WTC11 (cell line): ENCODE measurements at places on chromosomes 7 and 10. TPM values are rescaled to one million over a fixed set of nuclear protein-coding genes. Genes with fewer than 3 reads are reported as not detected.
A peak's percentile ranks its signal among the peaks of the same experiment; 100 is the strongest.

The VSTM4 gene
- total RNA-seq = 0.66 to 0.72 TPM (median 0.71 TPM) in 3 replicates

The CPA2 gene
- 0.90 to 2.3 TPM (median 1.3 TPM) in 3 replicates for total RNA-seq

The RAPGEF5 gene
- 9.9 to 12.3 TPM (median 10.3 TPM) in 3 replicates for total RNA-seq

The CLDN4 gene
- 32.0 to 54.3 TPM (median 52.5 TPM) in 3 replicates for total RNA-seq

The SPDYE2B gene
- total RNA-seq = 0.23 TPM in 1 of 3 replicates, not detected in the others

The HTR7 gene
- 8.9 to 11.2 TPM (median 9.3 TPM) in 3 replicates for total RNA-seq

The AGBL3 gene
- 1.6 to 2.1 TPM (median 2.0 TPM) in 3 replicates for total RNA-seq

The LLCFC1 gene
- not detected in 3 replicates for total RNA-seq

DNA sequence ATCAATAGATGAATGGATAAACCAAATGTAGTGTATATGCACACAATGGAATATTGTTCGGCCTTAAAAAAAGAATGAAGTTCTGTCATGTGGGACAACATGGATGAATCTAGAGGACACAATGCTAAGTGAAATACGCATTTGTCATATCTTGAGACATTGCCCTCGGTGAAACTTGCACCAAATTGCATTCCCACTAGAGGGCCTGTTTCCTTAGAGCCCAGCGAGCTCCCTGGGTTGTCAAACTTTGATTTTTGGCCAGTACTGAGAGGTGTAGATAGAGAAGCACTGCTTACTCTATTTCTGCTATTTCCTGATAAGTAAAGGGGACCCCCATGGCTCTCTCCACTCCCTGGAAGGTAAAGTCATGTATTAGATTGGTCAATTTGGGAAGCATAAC lies 157.1 kb downstream of the GPAM start:
- no peaks in the 10 kb centered on the region for H3K27me3 ChIP-seq
- peak; percentile 12 for DNase-seq
- H3K4me3 ChIP-seq = no peak overlapping the region
- no peaks in the 10 kb centered on the region for H3K4me1 ChIP-seq
- no peak overlapping the region for H3K27ac ChIP-seq

DNA sequence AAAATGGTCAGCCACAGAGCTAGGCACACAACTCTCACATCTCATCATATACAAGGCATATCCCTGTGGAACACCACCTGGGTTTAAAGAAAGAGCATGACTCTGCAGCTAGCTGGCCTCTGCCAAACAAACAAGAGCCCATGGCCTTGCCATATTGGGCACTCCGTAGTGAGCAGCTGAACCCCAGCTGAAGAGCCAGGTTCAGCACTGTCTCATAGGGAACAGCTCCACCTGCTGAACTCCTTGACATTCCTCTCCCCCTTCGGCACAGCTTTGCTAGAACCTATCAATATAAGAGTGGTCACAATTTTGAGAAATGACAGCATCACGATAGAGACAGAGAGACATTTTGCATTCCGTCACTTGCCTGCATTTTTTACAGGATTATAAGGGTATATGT lies 20.0 kb downstream of the SORCS1 start:
- DNase-seq = peak; percentile 42
- H3K4me3 ChIP-seq = no peak overlapping the region
- H3K27me3 ChIP-seq = no peaks in the 10 kb centered on the region
- H3K27ac ChIP-seq = no peak overlapping the region
- H3K4me1 ChIP-seq = peaks cover 9% of the 10 kb centered on the region

GRCh38 chr10:102452672-102453340 lies 1.5 kb upstream of the C10orf95 start:
- peaks cover 45% of the 10 kb centered on the region for H3K4me1 ChIP-seq
- no peaks in the 10 kb centered on the region for H3K27me3 ChIP-seq
- H3K27ac ChIP-seq = peak overlapping the region; percentile 93
- peaks cover 15% of the 10 kb centered on the region for H3K36me3 ChIP-seq
- DNase-seq = no peak

GRCh38 chr7:27700501-27700900 lies 37.8 kb upstream of the HIBADH start:
- no peak overlapping the region for H3K27ac ChIP-seq
- no peak for DNase-seq
- no peaks in the 10 kb centered on the region for H3K27me3 ChIP-seq
- H3K4me1 ChIP-seq = no peaks in the 10 kb centered on the region

DNA sequence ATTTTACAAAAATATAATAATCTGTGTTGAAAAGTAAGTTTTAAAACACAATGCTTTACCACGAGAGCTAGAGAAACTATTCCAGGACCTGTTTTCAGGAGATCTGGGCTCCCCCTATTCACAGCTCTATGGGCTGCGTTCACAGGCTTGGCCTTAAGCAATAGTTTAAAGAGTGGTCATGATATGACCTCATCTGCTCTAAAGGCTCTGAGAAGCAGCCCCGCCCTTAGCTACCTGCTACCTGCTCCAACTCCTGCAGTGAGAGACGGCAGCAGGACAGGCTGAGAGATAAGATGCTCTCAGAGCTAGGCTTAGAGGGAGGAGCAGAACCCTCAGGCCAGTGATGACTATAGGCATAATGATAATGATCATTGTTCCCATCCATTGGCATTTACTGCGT lies 12.6 kb downstream of the ALOX5 start:
- no peak for DNase-seq
- H3K27ac ChIP-seq = no peak overlapping the region
- peaks cover 13% of the 10 kb centered on the region for H3K27me3 ChIP-seq
- H3K36me3 ChIP-seq = peaks cover 15% of the 10 kb centered on the region
- H3K4me1 ChIP-seq = peaks cover 5% of the 10 kb centered on the region; the same call in 1 of the 2 replicates

DNA sequence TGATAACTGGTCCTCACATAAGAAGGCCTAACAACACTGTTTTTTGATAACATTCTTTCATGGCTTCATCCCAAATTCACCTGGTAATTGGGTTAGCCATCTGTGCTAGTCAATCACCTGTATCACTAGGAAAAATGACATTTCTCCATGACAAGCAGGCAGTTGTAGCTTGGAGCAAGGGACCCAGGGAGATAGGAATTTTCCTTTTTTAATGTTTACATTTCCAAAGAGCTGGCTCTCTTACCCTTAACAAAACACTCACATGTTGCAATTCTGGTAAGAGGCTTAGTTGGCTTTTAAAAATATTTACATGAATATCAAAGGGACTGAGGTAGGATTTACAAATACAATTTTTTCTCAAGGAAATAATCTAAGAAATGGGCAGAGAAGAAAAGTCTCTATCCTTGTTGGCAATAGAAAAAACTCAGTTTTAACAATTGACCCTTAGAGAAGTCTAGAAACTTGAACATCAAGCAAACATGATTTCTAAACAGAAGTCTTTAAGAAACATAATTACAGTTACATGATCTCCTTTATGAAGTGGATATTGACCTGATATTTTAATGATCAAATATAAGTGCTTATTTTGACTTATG lies 16.1 kb upstream of the AKR1C1 start:
- peaks cover 3% of the 10 kb centered on the region for H3K27me3 ChIP-seq
- H3K4me1 ChIP-seq = peaks cover 61% of the 10 kb centered on the region
- no peak overlapping the region for H3K27ac ChIP-seq
- no peak for DNase-seq

- H3K4me3 ChIP-seq = no peak overlapping the region
- H3K4me1 ChIP-seq = no peaks in the 10 kb centered on the region
- H3K36me3 ChIP-seq = peaks cover 4% of the 10 kb centered on the region; the same call in 1 of the 2 replicates
- no peaks in the 10 kb centered on the region for H3K27me3 ChIP-seq
- no peak overlapping the region for H3K27ac ChIP-seq
Measured at GRCh38 chr7:101531726-101532357, 97.3 kb downstream of the MYL10 start.

DNA sequence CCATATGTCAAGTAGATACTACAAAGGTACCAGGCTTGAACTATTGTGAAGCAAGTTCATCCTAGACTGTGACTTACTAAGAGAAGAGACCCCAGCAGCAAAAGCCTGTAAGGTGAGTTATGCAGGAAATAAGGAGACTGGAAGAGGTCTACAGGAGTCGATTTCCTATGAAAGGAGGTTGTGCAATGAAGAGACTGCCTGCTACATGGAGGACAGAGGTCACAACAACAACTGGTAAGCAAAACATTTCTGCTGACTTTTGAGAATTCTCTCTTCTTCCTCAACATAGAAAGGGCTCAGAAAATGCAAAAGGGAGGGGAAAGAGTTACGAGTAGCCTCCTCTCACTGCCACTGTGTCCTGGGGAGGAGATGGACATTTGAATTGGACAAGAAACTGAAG lies 42.4 kb downstream of the PDK4 start:
- H3K27me3 ChIP-seq = no peaks in the 10 kb centered on the region; the same call in 1 of the 2 replicates
- H3K4me1 ChIP-seq = no peaks in the 10 kb centered on the region
- H3K4me3 ChIP-seq = no peak overlapping the region
- DNase-seq = no peak

DNA sequence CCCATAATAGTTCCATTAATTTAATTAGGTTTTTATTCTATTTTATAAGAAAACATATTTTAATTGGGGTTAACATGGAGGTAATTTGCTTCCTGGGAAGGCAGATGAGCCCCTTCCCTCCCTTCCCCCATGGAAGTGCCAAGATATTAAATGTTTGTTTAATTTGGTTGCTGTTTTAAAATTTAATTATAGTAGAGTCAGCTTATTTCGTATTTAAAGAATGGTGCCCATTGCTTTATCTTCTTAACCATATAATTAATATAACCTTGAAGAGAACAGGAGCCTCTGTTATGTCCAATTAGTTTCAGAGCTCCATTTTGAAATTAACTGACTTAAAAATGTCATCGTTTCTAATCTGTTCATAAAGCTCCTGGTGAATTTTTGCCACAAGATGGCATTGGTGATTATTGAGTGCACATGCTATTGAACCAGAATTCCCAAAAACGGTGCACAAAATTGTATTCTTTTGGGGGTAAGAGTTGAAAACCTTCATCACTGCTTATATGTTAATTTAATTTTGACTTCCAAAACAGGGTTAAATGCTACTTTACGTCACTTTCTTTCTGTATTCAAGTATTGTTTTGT lies 26.0 kb downstream of the KLHDC10 start:
- H3K27ac ChIP-seq = no peak overlapping the region
- H3K4me1 ChIP-seq = no peaks in the 10 kb centered on the region
- no peak for DNase-seq
- no peaks in the 10 kb centered on the region for H3K27me3 ChIP-seq

- H3K27ac ChIP-seq = no peak overlapping the region
- peak overlapping the region; percentile 82 for H3K4me3 ChIP-seq
- peaks cover 46% of the 10 kb centered on the region for H3K27me3 ChIP-seq
Measured at GRCh38 chr10:43605850-43606322, 352 bp upstream of the ZNF485 start.

DNA sequence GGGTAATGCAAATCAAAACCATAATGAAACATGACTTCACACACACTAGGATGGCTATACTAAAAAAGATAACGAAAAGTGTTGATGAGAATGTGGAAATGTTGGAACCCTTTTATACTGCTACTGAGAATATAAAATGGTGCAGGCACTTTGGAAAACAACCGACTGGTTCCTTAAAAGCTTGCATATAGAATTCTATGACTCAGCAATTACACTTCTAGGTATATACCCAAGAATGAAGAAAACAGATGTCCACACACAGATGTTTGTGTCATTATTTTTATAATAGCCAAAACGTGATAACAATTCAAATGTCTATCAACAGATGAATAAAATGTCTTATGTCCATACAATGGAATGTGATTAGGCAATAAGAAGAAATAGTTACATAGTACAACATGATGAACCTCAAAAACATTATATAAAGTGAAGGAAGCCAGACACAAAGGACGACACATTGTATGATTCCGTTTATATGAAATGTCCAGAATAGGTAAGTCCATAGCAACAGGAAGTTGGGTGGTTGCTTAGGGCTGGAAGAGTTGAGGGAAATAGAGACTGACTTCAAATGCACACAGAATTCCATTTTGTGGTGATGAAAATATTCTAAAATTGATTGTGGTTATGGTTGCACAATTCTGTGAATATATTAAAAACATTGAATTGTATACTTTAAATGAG lies 148.3 kb upstream of the PHYHIPL start:
- H3K36me3 ChIP-seq = no peaks in the 10 kb centered on the region
- DNase-seq = no peak
- H3K4me1 ChIP-seq = peaks cover 8% of the 10 kb centered on the region
- no peak overlapping the region for H3K4me3 ChIP-seq
- no peak overlapping the region for H3K27ac ChIP-seq

- H3K36me3 ChIP-seq = no peaks in the 10 kb centered on the region
- H3K4me1 ChIP-seq = peaks cover 55% of the 10 kb centered on the region
- no peaks in the 10 kb centered on the region for H3K27me3 ChIP-seq
- H3K27ac ChIP-seq = peak overlapping the region; percentile 30
- peak; percentile 80 for DNase-seq
- H3K4me3 ChIP-seq = no peak overlapping the region
Measured at GRCh38 chr10:75108684-75109458, 2.6 kb upstream of the SAMD8 start.

DNA sequence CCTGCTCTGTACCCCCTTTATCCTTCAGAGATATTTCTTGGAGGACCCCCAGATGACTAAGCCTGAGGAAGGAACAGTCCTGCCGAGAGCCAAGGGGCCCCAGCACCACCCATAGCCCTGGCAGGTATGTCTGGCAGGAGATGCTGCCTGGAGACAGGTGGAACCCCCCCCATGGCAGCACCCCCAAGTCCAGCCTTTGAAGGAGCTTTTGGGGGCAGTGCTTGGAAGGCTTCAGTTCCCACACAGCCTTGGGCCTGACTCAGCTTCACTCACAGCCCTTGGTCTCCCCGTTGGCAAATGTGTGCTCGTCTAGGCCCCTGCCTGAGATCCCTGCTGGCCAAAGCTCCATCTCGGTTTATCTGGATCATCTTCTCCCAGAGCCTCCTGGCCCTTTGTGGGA lies 23.0 kb upstream of the PCBD1 start:
- H3K27ac ChIP-seq = no peak overlapping the region; the same call in 1 of the 2 replicates
- H3K27me3 ChIP-seq = no peaks in the 10 kb centered on the region; the same call in 1 of the 2 replicates
- DNase-seq = no peak

GRCh38 chr10:8581521-8582225 lies 527.2 kb downstream of the GATA3 start:
- H3K4me3 ChIP-seq = no peak overlapping the region
- no peaks in the 10 kb centered on the region for H3K4me1 ChIP-seq
- no peak for DNase-seq
- no peaks in the 10 kb centered on the region for H3K36me3 ChIP-seq

DNA sequence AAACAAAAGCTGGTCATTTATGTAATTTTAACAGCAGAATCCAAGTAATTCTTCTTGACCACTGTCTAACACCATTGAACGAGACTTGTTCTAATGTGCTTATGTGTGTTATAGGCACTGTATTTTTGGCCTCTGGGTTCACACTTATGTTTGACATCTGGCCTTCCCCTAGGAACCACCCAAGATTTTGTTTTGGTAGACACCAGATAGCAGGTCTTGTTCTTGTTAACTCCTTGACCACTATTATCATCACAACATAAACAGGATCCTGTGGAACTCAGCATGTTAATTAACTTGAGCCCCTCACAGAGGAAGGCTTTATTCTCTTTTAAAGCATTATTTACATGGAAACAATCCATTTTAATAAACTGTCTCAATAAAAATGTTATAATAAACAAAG lies 167.7 kb downstream of the SEMA3D start:
- H3K27ac ChIP-seq = no peak overlapping the region
- no peak for DNase-seq
- H3K4me3 ChIP-seq = no peak overlapping the region
- H3K27me3 ChIP-seq = no peaks in the 10 kb centered on the region
- no peaks in the 10 kb centered on the region for H3K36me3 ChIP-seq

- H3K4me3 ChIP-seq = no peak overlapping the region
- no peaks in the 10 kb centered on the region for H3K36me3 ChIP-seq
- no peaks in the 10 kb centered on the region for H3K27me3 ChIP-seq
- peak; percentile 14 for DNase-seq
- H3K27ac ChIP-seq = no peak overlapping the region
Measured at GRCh38 chr10:129766611-129767550, 197.2 kb downstream of the EBF3 start.

GRCh38 chr10:124693396-124693795 lies 50.8 kb downstream of the FAM53B start:
- no peak overlapping the region for H3K4me3 ChIP-seq
- H3K27ac ChIP-seq = no peak overlapping the region; the same call in 1 of the 2 replicates
- no peak for DNase-seq
- no peaks in the 10 kb centered on the region for H3K27me3 ChIP-seq
